ENCODE measurements at places on chromosomes 11 and 22.

DNA sequence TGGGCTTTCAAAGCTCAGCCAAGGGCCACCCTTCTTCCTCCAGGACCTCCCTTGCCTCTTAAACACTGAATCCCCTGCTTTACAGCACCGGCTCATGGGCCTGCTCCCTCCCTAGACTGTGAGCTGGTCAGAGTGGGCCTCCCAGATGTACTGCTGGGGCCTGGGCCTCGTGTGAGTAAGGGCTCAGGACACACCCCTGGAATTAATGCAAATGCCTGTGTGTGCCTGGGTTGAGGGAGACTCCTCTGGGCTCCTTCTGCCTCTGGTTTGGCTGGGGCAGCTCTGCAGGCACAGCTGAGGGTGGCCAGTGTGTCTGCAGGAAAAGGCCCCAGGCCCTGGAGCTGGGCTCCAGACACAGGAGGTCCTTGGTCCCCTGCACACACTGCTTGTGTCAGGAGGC is 24.2 kb downstream of the ALX4 start:
- H3K4me1 ChIP-seq: peaks cover 4% of the 10 kb centered on the region
- H3K36me3 ChIP-seq: no peaks in the 10 kb centered on the region
- H3K27ac ChIP-seq: no peak overlapping the region
- DNase-seq: no peak
- H3K4me3 ChIP-seq: no peak overlapping the region

GRCh38 chr11:117754030-117754429 is 43.0 kb downstream of the DSCAML1 start:
- no peaks in the 10 kb centered on the region for H3K36me3 ChIP-seq
- no peaks in the 10 kb centered on the region for H3K27me3 ChIP-seq
- DNase-seq: no peak
- no peaks in the 10 kb centered on the region for H3K4me1 ChIP-seq
- H3K27ac ChIP-seq: no peak overlapping the region

DNA sequence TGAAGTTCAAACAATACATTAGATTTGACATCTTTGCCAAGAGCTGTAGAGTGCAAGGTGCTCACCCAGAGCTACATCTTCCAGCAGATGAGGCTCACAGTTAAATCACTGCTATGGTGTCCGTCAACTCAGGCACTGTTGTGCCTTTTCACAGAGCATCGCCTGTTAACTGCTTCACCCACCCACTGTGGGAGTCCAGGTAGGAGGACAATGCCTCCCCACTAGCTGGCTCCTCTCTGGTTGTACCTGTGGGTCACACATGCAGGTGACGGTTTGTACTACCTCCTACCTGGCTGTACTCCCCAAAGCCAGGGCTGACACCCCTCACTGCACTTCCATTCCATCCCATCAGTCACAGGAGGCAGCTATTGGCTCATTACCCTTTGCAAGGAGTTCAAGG is 84.6 kb upstream of the TOP3B start:
- no peak for DNase-seq
- H3K27ac ChIP-seq: no peak overlapping the region
- H3K4me1 ChIP-seq: no peaks in the 10 kb centered on the region

DNA sequence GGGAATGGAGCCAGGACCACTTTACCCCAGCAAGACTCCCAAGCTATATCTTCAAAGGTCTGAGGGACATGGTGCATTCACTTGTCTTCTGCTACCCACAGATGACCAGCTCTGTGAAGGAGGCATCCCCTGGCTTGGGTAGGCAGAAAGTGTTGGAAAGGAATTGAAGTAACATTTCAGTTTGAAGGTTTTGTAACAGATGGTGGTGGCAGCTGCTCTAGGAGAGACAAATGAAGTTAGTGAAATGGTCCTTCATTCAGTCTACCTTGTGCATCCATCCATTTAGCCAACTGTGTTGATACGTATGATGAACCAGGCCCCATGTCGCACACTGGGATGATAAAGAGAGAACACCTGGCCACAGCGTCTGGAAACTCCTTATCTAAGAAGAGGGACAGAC is 140.5 kb downstream of the COMMD9 start:
- H3K4me1 ChIP-seq: no peaks in the 10 kb centered on the region
- H3K27ac ChIP-seq: peak overlapping the region; percentile 53
- no peak for DNase-seq
- no peaks in the 10 kb centered on the region for H3K36me3 ChIP-seq

DNA sequence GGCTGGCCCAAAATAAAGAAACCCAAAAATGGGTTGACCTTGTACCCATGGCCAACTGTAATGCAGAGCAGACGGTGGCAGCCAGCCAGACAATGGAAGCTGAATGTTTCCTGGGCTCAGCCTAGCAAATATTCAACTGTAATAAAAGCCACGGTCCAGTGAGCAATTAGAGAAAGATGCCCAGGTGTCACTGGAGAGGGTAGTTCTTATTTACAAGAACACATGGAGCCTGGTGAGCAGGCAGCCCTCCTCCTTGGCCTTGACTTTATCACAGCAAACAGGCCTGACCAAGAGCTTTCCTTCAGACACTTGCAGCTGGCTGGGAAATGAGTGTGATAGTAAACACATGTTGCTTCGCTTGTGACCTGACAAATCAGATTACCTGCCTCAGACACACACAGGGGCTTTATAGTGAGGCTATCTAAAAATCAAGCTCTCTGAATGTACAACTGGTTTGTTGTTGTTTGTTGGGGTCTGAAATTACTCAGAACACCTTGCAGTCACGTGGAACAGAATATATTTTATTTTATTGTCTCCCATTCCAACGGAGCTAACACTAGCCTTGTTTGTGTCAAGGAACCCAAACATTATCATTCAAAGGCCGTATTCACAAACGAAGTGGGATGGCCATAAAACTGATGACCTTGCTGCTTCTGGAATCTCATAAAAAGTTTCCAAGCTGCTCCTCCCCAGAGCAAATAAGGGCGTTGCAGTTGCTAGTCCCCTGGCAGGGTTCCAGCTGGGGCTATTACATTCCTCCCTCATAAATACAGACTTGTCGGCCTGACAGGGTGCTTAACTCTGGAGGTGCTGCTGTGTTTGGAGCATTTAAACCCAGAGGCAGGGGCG is 161.1 kb downstream of the BBOX1 start:
- H3K27me3 ChIP-seq: no peaks in the 10 kb centered on the region
- peaks cover 67% of the 10 kb centered on the region for H3K4me1 ChIP-seq
- no peaks in the 10 kb centered on the region for H3K36me3 ChIP-seq
- H3K27ac ChIP-seq: peak overlapping the region; percentile 73
- no peak overlapping the region for H3K4me3 ChIP-seq
- peak; percentile 98 for DNase-seq

GRCh38 chr22:23402275-23403151 is 177.6 kb downstream of the IGLL1 start:
- no peaks in the 10 kb centered on the region for H3K27me3 ChIP-seq
- H3K4me3 ChIP-seq: peak overlapping the region; percentile 43
- H3K4me1 ChIP-seq: peaks cover 10% of the 10 kb centered on the region
- peak; percentile 67 for DNase-seq

DNA sequence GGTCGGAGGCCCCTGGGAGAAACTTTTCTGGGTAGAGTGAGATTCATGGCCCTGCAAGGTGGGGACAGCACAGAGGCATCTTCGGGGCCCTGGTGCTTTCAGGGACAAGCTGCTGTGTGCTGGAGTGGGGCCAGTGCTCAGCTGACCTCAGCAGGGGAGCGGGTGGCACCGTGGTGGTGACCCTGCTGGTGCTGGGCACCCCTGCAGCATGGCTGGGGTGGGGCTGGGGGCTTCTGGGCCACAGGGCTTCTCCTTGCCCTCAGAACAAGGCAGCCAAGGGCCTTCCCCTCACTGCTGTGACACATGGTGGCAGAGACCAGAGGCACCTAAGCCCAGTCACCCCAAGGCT is 24.9 kb upstream of the GNB1L start:
- no peak overlapping the region for H3K27ac ChIP-seq
- H3K36me3 ChIP-seq: peaks cover 11% of the 10 kb centered on the region
- DNase-seq: no peak
- H3K4me1 ChIP-seq: peaks cover 49% of the 10 kb centered on the region

GRCh38 chr11:112222303-112222702 is 3.9 kb upstream of the PTS start:
- H3K27me3 ChIP-seq: no peaks in the 10 kb centered on the region
- no peak overlapping the region for H3K4me3 ChIP-seq
- no peaks in the 10 kb centered on the region for H3K36me3 ChIP-seq
- DNase-seq: no peak

DNA sequence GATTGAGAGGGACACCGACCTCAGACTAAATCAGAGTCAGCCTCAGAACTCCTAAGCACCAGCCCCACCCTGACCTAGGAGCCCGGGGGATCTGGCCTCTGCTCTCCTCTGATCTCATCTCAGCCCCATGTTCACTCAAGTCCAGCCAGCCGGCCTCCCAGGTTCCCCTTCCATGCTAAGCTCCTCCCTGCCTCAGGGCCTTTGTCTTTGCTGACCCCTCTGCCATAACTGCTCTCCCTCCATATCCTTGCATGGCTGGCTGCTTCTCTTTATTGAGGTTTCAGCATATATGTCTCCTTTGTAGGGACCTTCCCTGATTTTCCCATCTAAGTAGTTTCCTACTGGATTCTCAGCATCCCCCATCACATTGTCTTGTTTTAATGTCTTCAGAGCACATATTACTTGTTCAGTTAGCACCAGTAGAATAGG is 780 bp upstream of the SLC15A3 start:
- H3K27me3 ChIP-seq: no peaks in the 10 kb centered on the region
- no peak for DNase-seq
- no peaks in the 10 kb centered on the region for H3K4me1 ChIP-seq
- peak overlapping the region; percentile 59 for H3K4me3 ChIP-seq
- peak overlapping the region; percentile 83 for H3K27ac ChIP-seq

DNA sequence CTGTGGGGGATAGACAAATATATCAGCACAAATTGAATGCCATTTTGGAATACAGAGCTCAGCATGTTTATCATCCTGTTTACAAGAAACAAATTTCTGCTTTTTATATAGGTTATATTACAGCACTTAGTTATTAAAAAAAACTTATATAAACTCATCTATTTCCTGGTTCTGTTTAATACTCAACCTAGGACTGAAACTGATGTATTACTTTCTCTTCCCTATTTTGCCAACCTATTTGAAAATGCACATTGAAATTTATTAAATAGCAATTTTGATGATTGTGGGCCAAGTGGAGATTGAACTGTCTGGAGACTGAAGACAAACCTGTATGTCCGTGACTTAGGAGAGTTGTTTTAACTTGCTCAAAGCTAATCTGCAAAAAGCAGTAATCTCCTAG is 288.3 kb upstream of the ANO3 start:
- H3K36me3 ChIP-seq: no peaks in the 10 kb centered on the region
- H3K4me1 ChIP-seq: no peaks in the 10 kb centered on the region
- no peak for DNase-seq
- no peak overlapping the region for H3K27ac ChIP-seq
- no peak overlapping the region for H3K4me3 ChIP-seq

GRCh38 chr11:102407901-102408300 is 44.7 kb downstream of the TMEM123 start:
- no peaks in the 10 kb centered on the region for H3K36me3 ChIP-seq
- H3K27me3 ChIP-seq: no peaks in the 10 kb centered on the region
- peak overlapping the region; percentile 7 for H3K27ac ChIP-seq
- DNase-seq: no peak
- H3K4me1 ChIP-seq: no peaks in the 10 kb centered on the region
- H3K4me3 ChIP-seq: no peak overlapping the region

- no peak overlapping the region for H3K4me3 ChIP-seq
- no peaks in the 10 kb centered on the region for H3K27me3 ChIP-seq
- peak; percentile 21 for DNase-seq
- no peak overlapping the region for H3K27ac ChIP-seq
- no peaks in the 10 kb centered on the region for H3K4me1 ChIP-seq
Measured at GRCh38 chr22:48941903-48942575, 885.6 kb downstream of the BRD1 start.

DNA sequence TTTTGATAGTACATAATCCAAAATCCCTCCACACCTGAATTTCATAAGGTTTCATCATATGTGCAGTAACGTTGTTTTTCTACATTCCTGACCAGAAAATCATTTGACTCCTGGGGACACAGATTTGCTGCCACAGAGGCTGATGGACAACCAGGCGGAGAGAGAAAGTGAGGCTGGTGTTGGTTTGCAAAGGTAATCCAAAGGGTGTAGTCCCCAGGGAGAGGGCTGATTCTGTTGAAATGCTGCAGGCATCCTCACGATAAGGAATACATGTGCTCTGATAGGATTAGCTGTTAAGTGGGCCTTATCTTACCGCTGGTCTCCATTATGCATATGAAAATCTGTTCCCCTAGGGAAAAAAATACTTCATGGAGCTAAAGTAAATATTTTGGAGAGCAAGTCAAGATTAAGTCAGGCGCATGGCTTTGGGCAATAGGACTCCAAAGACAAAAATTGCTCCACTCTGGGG is 8.1 kb downstream of the APOL6 start:
- no peak overlapping the region for H3K27ac ChIP-seq
- DNase-seq: no peak
- H3K4me1 ChIP-seq: no peaks in the 10 kb centered on the region
- no peaks in the 10 kb centered on the region for H3K27me3 ChIP-seq

DNA sequence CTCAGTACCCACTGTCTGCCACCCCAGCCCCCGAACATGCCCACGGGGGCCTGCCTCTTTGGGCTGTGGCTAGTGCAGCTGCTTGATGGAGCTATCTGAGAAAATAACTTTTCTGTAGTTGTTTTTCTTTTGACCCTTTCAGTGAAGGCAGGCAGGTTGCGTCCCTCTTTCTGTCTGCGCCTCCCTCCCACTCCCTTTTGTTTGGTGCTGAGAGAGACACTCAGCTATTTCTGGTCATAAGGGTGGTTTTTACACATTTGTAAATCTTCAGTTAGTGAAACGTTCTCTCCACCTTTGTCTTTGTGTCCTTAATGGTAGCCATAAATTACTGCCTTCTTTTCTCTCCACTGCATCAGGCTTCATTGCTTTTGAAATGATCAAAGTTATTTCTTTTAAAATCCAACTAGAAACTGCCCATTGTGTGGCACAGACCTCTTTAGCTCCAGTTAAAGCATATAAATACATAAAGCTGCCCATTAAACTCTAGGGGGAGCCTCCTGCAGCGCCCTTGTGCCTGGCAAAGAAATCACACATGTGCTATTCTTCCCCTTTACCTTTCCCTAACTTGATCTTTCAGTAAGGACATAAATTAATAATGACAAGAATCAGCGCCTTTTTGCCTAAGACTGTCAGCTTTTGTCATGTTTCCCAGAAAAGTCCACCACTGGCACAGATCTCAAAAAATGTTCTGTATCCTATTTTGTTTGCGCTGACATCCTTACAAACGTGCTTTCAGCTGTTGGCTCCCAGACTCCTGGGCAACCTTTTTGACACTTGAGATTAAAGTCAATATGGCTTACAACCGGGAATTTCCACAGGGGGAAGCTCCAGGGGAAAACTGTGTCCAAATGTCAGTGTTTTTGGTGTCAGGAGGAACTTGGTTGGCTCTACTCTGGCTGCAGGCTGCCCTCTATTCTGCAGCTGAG is 1.7 kb upstream of the SCUBE2 start:
- no peaks in the 10 kb centered on the region for H3K4me1 ChIP-seq
- no peak overlapping the region for H3K27ac ChIP-seq
- no peaks in the 10 kb centered on the region for H3K36me3 ChIP-seq
- peaks cover 13% of the 10 kb centered on the region for H3K27me3 ChIP-seq
- H3K4me3 ChIP-seq: no peak overlapping the region

- no peak for DNase-seq
- H3K4me3 ChIP-seq: no peak overlapping the region
- no peak overlapping the region for H3K27ac ChIP-seq
- peaks cover 8% of the 10 kb centered on the region for H3K36me3 ChIP-seq
- no peaks in the 10 kb centered on the region for H3K27me3 ChIP-seq
Measured at GRCh38 chr11:47573321-47573720, 5.4 kb downstream of the KBTBD4 start.
